ENCODE measurements at places on chromosomes 13 and 19.
A peak's percentile ranks its signal among the peaks of the same experiment; 100 is the strongest.

DNA sequence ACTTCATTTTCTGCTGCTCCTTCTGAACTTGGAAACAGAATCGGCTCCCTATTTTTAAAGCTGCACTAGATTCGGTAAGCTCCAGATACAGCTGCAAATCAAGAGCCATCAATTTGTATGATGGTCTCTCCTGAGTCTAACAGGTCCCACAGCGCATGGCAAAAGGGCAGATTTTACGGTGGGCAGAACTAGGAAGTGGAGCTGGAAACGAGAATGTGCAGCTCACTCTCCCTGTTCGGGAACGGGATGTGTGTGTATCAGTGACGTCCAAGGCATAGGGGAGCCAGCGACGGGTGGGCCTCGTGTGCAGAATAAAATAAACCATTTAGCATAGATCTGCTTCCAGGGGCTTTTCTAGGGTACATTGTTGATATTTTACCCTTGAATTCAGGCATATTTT, 74.2 kb downstream of the COL4A1 start:
- no peak for DNase-seq

DNA sequence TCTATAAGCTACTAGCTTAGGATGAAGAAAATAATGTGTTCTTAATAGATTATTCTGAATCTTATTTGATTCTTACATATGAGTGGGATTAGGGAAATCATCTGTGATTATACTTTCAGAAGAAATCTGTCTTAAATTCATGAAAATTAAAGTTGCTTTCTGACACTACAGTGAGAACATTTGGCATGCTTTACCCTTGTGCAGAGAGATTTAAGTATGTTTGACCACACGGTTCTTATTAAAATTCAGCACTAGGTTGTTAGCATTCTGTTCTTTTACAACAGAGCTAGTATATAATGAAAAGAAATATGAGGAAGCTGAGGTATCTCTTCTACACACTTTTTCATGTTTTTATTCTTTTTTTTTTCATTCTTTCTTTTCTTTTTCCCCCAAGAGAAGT, 2723.9 kb downstream of the PCDH9 start:
- DNase-seq = no peak

GRCh38 chr13:94056362-94056990, 423.0 kb downstream of the DCT start:
- no peak for DNase-seq

DNA sequence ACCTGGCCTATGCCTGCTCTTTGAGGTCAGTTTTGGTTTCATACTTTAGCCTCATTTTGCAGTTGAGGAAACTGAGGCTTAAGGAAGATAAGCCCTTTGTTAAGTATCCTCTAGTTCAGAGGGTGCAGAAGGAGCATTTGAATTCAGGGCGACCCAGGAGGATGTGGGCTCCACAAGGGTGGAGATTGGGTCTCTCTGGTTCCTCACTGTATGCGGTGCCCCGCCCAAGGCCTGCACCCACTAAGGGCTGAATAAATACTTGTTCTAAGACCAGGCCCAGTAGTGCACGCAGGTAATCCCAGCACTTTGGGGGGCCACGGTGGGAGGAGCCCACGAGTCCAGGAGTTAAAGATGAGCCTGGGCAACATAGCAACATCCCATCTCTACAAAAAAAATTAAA, 768 bp upstream of the SLC44A2 start:
- DNase-seq = no peak

DNA sequence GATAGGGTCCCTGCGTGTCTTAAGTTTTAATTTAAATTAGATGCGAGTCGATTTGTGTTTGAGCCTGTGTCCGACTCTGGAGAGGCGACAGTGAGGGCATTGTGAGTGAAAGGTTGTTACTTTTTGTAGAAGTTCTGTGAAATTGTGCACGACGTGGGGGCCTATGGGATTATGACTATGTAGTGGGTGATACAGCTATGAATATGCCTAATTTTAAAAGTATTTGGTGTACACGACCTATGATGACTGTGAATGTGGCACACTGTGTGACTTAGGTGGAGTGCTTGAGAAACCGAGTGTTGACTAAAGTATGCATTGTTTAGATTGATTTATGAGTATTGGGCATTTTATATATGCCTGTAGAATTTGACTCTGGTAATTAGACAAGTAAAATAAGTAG, 646 bp downstream of the ZNF567 start:
- no peak for DNase-seq

DNA sequence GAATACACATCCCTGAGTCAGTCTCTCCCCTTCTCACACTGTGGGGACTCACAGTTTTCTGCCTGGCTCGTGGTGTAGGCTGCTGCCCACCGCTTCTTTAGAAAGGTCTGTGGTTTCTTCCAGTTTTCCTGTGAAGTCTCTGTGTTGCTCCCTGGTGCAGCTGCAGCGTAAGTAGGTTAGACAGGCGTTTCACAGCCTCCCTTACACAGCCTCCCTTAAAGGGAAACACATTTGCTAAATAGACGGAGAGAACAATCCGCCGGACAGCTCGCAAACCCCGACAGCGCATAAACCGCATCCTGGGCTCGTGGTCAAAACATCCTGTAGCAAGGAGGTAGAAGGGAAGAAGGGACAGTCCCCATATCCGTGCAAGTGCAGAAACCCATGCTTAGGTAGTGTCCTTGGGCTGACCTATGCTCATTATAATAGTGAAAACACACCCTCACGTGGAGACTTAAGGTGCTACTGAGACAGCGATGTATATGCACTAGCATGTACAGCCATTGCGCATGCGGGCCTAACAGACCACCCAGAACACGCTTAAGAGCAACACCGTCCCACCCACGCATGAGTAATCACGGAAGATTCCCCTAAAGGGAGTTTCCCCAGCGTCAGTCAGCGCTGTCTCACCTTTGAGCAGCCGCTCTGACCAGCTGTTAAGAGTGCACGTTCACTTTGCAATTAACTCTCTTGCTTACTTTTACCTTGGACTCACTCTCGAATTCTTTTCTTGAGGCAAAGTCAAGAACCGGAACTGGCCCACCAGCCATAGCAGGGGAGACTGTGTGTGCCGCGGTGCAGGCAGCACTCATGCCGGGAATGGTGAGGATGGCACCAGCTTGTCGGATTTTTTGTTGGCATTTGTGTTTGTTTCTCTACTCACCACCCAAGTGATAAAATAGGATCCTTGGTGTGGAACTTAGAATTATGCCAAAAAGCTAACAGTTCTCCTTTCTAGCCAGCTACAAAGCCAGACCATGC, 16.6 kb downstream of the SIGLEC8 start:
- no peak for DNase-seq

DNA sequence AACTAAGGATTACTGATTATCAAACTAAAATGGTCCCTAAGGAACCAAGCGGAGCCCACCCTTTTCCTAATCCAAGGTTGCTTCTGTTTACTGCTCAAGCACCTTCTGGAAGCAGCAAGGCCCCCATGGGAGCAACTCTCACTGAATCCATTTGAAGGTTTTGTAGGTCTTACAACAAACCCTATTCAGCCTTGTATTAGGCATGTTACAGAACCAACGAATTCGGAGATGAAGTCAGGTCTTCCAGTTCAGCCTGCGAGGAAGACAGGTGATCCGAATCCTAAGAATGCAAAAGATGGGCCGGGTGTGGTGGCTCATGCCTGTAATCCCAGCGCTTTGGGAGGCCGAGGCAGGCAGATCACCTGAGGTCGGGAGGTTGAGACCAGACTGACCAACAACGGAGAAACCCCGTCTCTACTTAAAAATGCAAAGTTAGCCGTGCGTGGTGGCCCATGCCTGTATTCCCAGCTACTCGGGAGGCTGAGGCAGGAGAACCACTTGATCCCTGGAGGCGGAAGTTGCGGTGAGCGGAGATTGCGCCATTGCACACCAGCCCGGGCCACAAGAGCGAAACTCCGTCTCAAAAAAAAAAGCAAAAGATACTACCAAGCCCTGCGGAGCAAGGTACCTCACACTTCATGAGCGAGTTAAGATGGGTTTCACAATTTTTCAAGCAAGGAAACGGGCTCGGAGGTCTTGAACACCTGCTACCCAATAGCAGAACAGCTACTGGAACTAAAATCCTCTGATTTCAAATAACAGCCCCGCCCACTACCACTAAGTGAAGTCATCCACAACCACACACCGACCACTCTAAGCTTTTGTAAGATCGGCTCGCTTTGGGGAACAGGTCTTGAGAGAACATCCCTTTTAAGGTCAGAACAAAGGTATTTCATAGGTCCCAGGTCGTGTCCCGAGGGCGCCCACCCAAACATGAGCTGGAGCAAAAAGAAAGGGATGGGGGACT, 609 bp downstream of the ZAR1L start:
- DNase-seq = peak; percentile 29

- DNase-seq = no peak
Observed at GRCh38 chr13:105008604-105009003, 1526.9 kb downstream of the EFNB2 start.

- DNase-seq = no peak
Observed at GRCh38 chr19:30116530-30116929, 174.5 kb downstream of the URI1 start.

DNA sequence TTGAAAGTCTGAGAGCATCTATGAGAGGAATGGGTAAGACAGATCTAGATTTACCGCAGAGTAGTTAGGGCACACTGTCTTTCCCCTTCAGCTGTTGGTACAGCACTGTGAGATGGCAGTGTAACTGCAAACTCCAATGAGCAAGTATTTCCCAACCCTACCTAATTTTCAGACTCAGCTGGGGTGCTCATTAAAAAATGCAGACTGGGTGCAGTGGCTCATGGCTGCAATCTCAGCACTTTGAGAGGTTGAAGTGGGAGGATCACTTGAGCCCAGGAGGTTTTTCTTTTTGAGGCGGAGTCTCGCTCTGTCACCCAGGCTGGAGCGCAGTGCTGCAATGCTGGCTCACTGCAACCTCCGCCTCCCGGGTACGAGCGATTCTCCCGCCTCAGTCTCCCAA, 12.6 kb downstream of the QPCTL start:
- no peak for DNase-seq

Data from hypothalamus (tissue), 51 donors.